ENCODE measurements at places on chromosomes 3 and 15.

GRCh38 chr3:187165144-187165543 lies 25.8 kb upstream of the RPL39L start:
- peak; percentile 30 for DNase-seq

GRCh38 chr15:85750319-85751290 lies 44.1 kb downstream of the KLHL25 start:
- no peak for DNase-seq

GRCh38 chr3:53846134-53846850 lies at the start of the genes CHDH and IL17RB:
Gene CHDH (minus strand): TSS chr3:53846419. CDS start chr3:53824008, 22,411 bp downstream.
Gene IL17RB (plus strand): TSS chr3:53846568. CDS start chr3:53846589, 21 bp downstream.
- peak; percentile 63 for DNase-seq

- DNase-seq: no peak
These were observed 33.0 kb downstream of the FAM98B start for GRCh38 chr15:38486936-38487335.

- DNase-seq: no peak
These were observed 30.4 kb upstream of the WDR72 start for GRCh38 chr15:53789654-53790375.

DNA sequence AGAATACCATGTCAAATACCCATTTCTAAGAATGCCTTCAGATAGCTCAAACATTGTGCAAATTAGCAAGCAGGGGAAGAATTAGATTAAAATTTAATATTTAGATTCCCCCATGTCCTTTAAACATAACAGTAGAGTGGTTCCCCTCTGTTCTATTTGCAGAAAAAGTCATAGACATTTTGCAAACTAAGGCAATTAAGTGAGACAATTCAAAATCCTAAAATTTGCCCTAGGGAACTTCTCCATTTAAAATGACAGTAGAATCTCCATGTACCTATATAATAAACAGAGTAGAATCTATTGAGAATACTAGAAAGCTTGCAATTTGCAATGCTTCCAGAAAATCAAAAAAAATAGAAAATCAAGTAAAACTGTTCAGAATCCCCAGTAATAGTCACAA lies 340.6 kb downstream of the TBL1XR1 start:
- DNase-seq: no peak

- DNase-seq: peak; percentile 40
These were observed 49.7 kb downstream of the LRTM1 start for GRCh38 chr3:54878145-54878544.

DNA sequence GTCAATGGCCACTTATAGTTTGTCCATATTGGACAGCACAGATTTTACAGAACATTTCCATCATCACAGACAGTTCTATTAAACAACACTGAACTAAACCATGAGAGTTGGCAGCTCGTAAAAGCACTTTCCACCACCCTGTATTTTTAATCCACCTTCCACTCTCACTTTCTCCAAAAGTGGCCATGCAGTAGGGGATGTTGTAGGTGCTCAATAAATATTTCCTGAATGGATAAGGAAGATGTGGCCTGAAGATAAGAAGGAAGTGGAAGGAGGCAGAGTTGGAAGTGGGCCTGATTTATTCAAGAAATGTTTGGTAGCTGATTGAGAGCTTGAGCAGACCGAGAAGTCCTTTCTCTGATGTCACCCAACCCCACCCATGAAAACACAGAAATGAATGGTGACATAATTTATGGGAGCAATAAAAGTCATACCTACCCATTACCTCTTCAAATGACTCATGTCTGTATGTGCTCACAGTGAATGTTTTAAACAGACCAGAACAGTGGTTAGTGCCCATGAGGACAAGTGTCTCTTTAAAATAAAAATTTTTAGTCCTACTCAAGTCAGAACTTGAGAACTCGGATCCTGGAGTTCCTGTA lies 39.6 kb upstream of the CTNNB1 start:
- DNase-seq: no peak

DNA sequence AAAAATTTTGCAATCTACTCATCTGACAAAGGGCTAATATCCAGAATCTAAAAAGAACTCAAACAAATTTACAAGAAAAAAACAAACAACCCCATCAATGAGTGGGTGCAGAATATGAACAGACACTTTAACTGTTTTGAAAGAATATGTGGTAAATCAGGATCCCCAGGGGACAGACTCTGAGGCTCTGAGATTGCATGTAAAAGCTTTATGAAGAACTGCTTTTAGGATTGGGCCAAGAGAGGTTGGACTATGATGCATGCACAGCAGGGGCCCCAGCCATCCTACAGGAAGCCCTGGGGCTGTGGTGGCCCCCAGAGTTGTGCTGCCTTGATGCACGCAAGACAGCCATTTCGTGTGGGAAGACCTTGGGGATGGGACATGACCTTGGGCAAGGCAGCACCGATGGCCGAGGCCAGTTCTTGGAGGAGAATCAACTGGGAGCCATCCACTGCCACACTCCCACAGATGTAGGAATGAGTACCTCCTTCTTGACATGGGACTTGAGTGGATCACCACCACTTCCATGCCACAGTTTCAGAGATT lies 298.1 kb upstream of the THBS1 start:
- DNase-seq: no peak

DNA sequence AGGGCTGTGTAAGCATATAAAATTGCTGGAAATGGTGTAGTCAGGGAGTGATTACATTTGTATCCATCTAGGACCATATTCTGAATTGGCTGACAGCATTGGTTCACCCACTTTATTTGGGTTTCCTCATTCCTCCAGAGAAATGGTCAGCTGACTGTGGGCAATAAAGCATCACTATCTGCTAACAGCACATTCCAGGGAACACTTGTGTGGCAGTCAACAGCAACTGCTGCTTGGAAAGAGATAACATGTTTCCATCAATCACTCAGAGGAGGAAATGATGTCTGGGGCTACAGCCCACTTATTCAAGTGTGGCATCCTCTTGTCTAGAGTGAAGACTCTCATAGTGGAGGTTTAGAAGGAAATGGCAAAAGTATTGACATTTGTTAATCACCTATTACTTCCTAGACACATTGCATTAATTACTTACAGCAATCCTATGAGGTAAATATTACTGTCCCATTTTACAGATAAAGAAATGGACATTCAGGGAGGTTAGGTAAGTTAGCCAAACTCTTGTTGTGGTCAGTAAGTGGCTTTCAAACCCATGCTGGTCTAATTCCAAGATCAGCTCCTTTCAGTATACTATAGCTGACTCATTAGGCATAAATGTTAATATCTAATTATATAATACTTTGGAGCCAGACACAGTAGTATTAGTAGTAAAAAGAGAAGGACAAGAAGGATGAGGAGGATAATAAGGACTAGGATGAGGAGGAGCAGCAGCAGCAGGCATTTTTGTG lies 247.8 kb downstream of the ALCAM start:
- no peak for DNase-seq

- DNase-seq: no peak
These were observed 16.9 kb upstream of the LRRC31 start for GRCh38 chr3:169886671-169887070.

GRCh38 chr3:138332472-138333073 lies 2.9 kb upstream of the NME9 start:
- DNase-seq: no peak

- DNase-seq: no peak
These were observed 873 bp downstream of the CAPN7 start for GRCh38 chr3:15206662-15207576.

Data from WERI-Rb-1 (cell line).